ENCODE measurements at places on chromosomes 11 and 22.
A peak's percentile ranks its signal among the peaks of the same experiment; 100 is the strongest.

DNA sequence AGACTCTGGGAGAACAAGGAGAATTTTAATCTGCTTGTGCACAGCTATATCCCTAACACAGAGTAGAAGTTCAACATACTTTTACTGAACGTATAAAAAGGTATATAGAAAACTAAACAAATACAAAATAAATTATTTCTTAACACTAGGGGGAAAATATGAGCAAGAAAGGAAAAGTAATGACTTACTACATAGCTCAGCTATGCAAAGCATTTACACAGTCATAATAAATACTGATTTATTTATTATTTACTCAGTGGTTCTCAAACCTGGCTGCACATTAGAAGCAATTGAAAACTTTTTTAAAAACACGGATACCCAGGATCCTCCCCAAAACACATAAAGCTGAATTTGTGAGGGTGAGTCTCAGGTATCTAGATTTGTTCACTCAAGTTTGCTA lies 182.5 kb downstream of the TTC28 start:
- no peak for DNase-seq

DNA sequence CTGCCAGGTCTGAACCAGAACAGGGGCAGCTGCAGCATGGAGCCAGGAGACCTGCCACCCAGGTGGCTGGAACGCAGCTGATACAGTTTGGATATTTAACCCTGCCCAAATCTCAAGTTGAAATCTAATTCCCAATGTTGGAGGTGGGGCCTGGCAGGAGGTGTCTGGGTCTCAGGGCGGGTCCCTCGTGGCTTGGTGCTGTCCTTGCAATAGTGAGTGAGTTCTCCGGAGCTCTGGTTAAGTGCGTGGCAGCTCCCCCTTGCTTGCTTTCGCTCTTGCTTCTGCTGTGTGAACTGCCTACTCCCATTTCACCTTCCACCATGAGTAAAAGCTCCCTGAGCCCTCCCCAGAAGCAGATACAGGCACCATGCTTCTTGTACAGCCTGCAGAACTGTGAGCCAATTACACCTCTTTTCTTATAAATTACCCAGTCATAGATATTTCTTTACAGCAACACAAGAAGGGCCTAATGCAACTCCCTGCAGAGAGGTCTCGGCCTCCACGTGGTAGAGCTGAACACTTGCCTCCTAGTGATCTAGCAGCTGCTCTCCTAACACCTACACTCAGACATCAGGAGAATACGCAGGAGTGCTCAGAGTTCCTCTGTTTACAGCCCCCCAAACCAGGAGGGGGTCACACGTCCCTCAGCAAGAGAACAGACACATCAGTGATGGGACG lies 203.7 kb downstream of the CTTN start:
- no peak for DNase-seq

GRCh38 chr11:75308116-75308515 lies 43.3 kb downstream of the ARRB1 start:
- DNase-seq, result no peak

DNA sequence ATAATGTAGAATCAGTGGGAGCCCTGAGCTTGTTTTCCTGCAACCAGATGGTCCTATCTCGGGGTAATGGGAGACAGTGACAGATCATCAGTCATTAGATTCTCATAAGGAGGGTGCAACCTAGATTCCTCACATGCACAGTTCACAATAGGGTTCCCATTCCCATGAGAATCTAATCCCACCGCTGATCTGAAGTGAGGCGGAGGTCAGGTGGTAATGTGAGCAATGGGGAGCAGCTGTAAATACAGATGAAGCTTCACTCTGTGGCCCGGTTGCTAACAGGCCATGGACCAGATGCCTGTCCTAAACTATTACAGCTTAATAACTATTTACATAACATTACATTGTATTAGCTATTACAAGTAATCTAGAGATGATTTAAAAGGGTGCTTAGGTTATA lies 17.0 kb downstream of the DIXDC1 start:
- no peak for DNase-seq

- no peak for DNase-seq
Observed at GRCh38 chr11:41039592-41039991, 419.9 kb downstream of the LRRC4C start.

- DNase-seq, result no peak
Observed at GRCh38 chr11:26286472-26287066, 45.4 kb upstream of the ANO3 start.

- no peak for DNase-seq
Observed at GRCh38 chr22:45817745-45818423, 146.2 kb downstream of the ATXN10 start.

DNA sequence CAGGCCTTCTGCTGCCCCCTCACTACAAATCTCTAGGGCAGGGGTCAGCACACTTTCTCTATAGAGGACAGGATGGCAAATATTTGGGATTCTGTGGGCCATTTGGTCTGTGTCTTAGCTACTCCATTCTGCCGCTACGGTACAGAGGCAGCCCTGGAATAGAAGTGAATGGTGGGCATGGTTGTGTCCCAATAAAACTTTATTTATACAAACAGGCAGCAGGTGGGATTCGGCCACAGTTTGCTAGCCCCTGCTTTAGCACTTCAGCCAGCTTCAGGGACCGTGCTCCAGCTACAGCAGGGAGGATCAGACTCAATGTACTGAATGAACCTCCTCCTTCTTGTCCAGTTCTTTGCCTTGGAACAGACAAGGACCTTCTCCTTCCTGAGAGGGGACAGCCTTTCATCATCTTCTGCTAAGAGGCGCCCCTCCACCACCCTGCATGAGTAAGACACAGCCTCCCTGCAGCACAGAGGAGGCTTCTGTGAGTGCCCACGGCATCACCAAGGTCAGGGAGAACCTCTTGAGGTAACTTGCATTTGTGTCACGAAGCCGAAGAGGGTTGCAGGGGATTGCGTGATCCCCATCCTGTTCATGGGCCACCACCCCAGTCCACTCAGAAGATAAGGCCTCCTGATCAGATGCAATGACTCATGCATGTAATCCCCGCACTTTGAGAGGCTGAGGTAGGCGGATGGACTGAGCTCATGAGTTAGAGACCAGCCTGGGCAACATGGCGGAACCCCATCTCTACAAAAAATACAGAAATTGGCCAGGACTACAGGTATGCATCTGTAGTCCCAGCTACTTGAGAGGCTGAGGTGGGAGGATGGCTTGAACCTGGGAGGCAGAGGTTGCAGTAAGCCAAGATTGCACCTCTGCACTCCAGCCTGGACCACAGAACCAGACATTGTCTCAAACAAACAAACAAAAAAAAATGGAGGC lies 4.6 kb downstream of the C11orf24 start:
- no peak for DNase-seq

GRCh38 chr11:27467181-27467913 lies 5.2 kb downstream of the LGR4 start:
- DNase-seq, result no peak

DNA sequence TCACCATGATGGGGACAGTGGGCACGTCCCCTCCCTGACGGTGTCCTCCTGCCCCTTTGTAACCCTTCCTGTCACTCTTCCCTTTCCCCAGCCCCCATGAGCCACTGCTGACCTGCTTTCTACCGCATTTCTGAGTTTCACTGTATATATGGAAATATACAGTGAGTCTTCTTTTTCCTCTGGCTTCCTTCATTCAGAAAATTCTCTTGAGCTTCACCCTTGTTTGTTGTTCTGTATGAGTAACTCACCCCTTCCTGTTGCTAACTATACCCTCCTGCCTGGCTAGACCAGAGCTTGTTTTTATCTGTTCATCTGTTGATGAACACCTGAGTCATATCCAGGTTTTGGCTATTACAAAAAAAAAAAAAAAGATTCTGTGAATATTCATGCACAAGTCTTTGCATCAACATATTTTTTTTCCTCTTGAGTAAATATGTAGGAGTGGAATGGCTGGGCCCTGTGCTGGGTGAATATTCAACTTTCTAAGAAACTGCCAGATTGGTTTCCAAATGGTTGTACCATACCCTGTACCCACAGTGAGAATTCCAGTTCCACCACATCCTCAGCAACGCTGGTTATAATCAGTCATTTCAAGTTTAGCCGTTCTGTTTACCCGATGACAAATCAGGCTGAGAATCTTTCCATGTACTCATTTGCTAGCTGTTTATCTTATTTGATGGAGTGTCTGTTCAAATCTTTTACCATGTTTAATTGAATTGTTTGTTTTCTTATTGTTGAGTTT lies 62.0 kb downstream of the IGF2 start:
- no peak for DNase-seq

DNA sequence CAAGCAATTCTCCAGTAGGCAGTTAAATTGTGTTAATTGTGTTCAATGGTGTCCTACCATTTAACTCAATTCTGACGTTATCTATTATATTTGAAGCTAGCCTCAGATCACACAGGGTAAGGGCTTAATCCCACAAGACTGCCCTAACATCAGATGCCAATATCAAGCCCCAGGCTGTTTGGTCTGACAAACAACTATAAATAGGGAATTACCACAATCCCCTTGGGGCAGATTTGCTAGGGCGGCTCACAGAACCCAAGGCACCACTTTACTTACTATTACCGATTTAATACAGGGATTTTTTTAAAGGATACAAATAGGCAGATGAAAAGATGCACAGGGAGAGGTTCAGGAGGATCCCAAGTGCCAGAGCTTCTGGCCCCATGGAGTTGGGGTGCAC lies 678.4 kb downstream of the OPCML start:
- no peak for DNase-seq

- DNase-seq, result no peak
Observed at GRCh38 chr11:18106688-18107087, 806 bp upstream of the SAAL1 start.

- DNase-seq, result no peak
Observed at GRCh38 chr11:110121204-110121603, 28.0 kb downstream of the ZC3H12C start.

GRCh38 chr11:110196884-110197420 lies 99.5 kb downstream of the RDX start:
- DNase-seq, result no peak

- DNase-seq, result no peak
Observed at GRCh38 chr11:20111871-20112270, 48.4 kb downstream of the DBX1 start.

DNA sequence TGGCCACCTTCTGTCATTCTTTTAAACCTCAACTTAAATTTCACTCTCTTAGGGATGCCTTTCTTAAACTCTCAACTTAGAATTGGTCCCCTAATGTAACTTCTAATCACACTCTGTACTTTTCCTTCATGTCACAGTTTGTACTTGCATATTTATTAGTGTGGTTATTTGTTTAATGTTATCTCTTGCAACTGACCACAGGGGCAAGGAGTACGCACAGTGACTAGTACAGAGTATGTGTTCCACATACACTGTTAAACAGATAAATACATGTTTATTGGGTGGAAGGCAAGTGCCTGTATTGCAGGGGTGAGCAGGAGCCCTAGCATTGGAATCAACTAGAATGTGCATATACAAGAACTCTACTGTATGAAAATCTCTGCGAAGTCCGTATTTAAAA lies 554.0 kb downstream of the INSC start:
- no peak for DNase-seq

- no peak for DNase-seq
Observed at GRCh38 chr11:61924064-61924455, 6.7 kb upstream of the RAB3IL1 start.

DNA sequence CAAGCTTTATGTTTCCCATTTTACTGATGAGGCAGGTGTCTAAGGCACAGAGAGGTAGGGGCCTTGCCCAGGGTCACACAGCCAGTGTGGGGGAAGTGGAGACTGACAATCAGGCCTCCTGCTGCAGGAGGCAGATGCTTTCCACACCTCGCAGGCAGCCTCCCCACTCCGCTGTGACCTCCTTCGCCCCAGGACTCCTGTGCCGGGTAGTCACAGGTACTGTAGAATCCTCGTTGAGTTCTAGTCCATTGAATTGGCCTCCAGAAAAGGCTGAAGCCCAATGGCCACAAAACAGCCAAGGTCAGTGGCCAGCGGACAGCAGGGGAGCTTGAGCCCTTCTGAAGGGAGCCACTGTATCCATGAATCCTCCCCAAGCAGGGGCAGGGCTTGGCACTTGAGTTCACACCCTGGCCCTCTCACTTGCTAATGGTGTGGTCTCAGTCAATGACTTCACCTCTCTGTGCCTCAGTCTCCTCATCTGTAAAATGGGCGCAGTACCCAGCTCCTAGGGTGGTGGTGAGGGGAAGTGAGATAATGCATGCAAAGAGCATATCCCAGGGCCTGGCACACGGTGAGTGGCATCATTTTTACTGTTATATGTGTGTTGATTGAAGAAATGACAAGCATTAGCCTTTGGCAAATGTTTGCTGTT lies 1.1 kb upstream of the FXYD2 start:
- no peak for DNase-seq

- DNase-seq, result peak; percentile 44
Observed at GRCh38 chr11:35615921-35616900, 2.0 kb upstream of the FJX1 start.

GRCh38 chr11:37450613-37451012 lies 852.6 kb upstream of the RAG2 start:
- DNase-seq, result no peak

GRCh38 chr22:29259253-29259899 lies 8.4 kb downstream of the RHBDD3 start:
- DNase-seq, result no peak

DNA sequence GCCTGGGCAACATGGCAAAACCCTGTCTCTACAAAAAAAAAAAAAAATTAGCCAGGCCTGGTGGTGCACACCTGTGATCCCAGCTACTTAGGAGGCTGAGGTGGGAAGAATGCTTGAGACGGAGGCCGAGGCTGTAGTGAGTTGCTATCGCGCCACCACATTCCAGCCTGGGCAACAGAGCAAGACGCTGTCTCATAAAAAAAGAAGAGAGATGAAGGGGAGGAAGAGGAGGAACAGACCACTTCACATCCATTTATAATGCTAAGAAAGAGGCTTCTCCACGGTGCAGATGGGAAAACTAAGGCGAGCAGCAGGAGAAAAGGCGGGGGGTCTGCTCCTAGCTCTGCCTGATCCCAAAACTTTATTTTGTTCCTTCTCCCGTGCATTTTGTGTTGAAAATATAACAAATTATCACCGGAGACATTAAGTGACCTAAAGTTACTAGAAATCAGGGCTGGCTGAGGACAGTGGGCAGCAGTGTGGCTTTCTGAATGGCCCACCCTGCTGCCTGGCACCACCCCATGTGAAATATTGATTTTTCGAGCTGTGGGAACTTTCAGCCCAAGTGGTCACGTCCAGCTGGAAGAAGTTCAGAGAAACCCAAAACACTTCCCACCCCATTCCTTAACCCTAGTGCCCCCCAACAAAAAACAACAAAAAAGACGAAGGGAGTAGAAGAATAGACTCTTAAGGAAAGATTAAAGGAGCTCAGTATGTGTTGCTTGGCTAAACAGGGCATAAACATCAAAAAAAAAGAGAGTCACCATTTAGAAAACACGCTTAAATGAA lies 9.5 kb downstream of the MYH9 start:
- no peak for DNase-seq

DNA sequence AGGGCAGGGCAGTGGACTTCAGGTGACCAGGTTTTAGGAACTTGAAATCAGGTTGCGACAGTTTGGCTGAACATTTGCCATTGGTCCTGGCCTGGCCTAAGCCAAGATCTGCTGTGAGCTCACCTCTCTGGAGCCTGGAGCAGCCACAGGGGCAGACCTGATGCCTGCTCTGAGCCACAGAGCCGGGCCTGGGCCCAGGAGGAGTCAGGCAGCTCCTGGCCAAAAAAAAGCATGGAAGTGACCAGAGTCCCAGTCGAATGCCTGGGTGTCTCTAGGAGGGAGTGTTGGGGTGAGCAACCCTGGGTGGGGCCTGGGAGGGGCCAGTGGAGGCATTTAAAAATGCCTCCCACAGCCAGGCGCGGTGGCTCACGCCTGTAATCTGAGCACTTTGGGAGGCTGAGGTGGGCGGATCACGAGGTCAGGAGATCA lies 6.0 kb upstream of the OMP start:
- no peak for DNase-seq
